ENCODE measurements at places on chromosomes 1 and 21. TPM values are rescaled to one million over a fixed set of nuclear protein-coding genes. Genes with fewer than 3 reads are reported as not detected.

Gene SLAMF9
- not detected for total RNA-seq

DNA sequence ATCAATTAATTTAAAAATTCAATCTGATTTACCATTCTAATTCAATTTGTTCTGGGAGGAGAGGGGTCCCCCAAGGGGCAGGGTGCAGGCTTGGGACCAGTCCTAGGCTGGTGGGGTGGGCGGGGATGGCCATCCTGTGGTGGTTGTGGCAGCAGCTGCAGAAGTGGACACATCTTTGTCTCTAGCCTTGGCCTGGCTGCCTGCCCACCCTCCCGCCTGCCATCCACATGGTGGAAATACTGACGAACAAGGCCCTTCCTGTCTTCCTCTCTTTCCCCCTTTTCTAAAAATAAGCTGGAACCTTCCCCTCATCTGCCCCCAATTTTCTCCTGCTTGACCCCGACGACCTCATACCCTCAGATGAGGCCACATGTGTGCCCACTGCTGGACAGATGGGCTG, 130.9 kb downstream of the FOXD2 start:
- H3K4me3 ChIP-seq: no peak overlapping the region
- no peak for DNase-seq
- no peaks in the 10 kb centered on the region for H3K27me3 ChIP-seq

DNA sequence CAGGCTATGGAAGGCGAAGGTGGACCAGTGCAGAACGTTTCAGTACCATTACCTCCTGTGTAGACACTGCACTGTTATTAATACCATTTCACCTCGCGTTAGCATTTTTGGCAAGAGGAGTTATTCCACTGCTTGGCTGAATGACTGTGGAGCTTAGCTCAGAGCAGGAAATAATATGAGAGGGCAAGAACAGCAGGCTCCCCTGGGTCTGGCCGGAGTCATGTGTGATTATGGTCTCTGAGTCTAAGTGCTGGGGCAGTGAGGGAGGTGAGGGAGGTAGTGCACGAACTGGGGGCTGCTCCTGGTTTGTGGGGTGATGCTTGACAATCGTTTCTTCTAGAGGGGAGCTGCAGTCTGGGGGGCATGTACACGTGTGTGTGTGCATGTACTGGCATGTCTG, 82.9 kb downstream of the MDM4 start:
- no peaks in the 10 kb centered on the region for H3K27me3 ChIP-seq
- DNase-seq: no peak
- H3K4me3 ChIP-seq: no peak overlapping the region
- H3K36me3 ChIP-seq: no peaks in the 10 kb centered on the region
- no peak overlapping the region for H3K27ac ChIP-seq
- H3K4me1 ChIP-seq: peaks cover 3% of the 10 kb centered on the region

DNA sequence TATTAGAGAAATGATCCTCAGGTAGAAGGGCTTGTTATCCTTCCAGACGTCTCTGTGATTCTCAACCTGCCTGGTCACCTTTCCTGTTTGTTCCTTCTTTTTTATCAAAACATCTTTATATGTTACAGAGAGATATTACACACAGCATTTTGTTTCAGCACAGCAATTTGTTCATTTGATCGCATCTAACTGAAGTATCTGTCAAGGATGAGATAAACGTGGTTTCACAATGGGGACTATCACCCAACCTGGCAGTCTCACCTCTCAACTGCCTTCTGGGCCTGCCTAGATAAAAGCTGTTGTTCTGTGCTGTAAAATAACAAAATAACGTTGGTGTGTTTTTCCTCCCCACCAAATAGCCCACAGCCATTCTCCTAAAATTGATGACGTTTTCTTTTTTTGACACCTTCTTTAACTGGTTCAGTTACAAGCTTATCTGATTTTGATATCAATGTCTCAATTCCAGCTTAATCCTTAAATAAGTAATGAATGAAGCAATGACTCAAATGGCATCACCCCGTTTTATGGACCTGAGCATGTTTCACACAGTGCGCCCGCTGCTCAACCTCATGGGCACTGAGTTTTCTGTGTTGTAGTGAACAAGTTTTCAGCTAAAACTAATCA, 367.9 kb upstream of the RUNX1 start:
- no peaks in the 10 kb centered on the region for H3K27me3 ChIP-seq
- no peak overlapping the region for H3K4me3 ChIP-seq
- no peak overlapping the region for H3K27ac ChIP-seq
- H3K36me3 ChIP-seq: no peaks in the 10 kb centered on the region
- H3K4me1 ChIP-seq: peaks cover 8% of the 10 kb centered on the region

DNA sequence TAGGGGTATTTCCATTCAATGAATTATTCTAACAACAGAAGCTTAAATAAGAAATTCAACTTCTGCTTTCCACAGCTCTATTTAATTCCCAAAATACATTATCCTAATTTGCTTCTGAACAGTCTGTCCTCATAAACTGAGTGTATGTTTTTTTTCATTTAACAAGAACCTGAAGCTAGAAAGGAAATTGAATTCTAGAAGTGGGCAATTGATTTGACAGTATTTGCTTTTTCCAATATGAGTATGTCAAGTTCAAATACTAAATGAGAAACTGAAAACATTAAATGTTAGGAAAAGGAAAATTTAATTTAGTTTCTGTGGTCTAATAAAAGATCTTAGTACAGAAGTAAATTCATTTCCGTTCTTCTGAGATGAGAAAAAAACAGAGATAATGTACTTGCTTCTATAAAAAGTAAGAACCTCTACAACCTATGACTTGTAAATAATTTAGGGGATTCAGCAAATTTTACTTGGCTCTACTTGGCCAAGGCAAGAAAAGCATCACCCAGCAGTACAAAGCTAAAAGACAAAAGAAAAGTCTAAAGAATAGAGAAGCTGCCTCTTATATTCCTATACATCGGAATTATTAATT, 31.1 kb downstream of the RAB3GAP2 start:
- H3K4me1 ChIP-seq: no peaks in the 10 kb centered on the region
- no peak for DNase-seq
- no peaks in the 10 kb centered on the region for H3K36me3 ChIP-seq
- no peaks in the 10 kb centered on the region for H3K27me3 ChIP-seq

Measured in neural progenitor cell (in vitro differentiated cells).